ENCODE measurements at places on chromosomes 16 and 17.

GRCh38 chr16:5944971-5945370 lies 847.4 kb upstream of the EEF2KMT start:
- no peak for DNase-seq

DNA sequence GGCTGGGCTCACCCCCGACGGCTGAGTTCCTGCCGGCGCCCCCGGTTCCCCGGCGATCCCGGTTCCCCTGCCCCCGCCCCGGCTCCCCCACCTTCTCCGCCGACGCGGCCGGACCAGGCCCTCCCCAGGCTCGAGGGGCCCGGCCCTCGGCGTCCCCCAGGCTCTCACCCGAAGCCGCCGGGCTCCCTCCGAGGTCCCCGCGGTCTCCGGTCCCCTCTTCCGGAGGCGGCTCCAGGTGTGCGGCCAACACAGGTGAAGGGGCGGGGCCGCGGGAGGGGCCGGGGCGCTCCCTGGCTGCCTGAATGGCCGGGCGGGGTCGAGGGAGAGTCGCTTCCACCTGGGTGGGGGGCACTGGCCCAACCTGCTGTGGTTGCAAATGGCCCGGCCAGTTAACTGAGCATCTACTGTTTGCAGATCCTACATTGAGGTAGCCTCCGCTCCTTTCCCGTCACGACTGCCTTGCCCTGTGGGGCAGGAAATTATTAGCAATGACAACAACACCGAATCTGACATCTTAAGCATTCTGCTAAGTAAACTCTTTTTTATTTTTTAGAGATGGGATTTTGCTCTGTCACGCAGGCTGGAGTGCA lies at the start of gene BICDL2:
Gene BICDL2, minus strand, starts transcription at position 219 of the 590 bp plus-strand sequence. CDS start 1,448 bp downstream, outside the sequence.
- no peak for DNase-seq

DNA sequence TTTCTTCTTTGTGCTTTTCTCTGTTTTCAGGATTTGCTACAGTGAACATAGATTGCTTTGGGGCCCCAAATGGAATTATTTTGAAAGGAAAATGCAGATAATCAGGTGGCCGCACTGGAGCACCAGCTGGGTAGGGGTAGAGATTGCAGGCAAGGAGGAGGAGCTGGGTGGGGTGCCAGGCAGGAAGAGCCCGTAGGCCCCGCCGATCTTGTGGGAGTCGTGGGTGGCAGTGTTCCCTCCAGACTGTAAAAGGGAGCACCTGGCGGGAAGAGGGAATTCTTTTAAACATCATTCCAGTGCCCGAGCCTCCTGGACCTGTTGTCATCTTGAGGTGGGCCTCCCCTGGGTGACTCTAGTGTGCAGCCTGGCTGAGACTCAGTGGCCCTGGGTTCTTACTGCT lies 1.2 kb downstream of the STH start:
- no peak for DNase-seq

DNA sequence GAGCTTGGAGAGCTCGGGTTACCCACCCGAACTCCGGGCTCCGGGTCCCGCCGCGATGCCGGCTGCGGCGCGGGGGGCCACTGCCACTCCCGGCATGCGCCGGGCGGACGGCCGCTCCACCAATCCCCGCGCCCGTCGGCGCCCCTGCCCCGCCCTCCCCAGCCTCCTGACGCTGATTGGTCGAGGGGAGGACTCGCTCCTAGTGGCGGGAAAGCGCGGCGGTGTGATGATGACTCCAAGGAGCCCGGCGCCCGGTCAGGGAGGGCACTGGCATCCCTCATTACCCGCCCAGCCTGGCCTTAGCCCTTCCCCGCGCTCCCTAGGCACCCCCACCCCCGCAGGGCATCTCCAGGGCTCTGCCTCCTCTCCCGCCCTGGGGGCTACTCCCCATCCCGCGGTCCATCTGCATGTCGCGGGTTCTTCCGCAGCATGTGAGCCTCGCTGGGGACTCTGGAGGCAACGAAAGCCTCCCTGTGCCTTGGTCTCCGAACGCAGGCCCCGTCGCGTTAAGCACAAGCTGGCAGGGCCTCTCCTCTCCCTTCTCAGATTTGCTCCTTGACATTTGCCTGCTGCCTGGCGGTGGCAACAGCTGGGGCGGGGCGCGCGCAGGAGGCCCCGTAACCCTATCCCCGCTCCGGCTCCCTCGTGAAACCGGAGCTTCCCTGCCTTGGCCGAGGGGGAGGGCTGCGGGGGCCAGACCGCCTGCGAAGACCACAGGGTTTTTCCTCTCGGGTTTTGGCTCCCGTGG lies 1.7 kb downstream of the ATP2A1 start:
- DNase-seq, result peak; percentile 99

- DNase-seq, result no peak
These were observed 14.9 kb upstream of the B4GALNT2 start for GRCh38 chr17:49117587-49118230.

DNA sequence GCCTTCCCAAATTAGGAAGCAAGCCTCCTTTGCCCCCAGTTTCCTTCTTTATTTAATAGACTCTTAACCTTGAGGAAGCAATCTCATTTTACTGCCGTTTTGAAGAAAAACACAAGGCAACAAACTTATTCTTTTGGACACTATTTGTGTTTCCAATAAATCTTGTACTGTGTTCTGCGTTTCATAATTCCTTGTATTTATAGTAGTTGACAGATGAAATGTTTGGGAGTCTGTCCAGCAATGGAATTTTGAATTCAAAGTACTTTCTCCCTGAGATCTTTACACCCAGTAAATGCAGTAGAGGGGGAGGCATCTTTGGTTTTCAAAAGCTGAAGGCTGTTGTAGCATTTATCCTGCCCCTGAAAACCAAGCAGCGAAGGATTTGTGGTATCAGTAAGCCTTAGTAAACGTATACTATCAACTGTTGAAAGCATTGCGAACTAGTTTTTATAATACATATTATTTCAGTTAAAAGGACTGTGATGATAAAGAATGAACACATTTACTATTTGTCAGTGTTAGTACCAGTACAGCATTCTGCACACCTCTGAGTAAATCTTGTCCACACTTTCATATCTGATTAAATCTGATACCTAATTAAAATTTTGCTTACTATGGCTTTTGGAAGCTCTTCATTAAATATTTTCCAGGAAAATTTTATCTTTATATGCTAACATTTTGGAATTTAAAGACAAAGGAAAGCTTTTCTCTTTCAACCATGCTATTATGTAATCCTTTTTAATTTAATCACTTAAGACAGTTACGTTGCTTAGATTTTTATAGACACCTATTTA lies 83.1 kb downstream of the TNRC6C start:
- peak; percentile 10 for DNase-seq

DNA sequence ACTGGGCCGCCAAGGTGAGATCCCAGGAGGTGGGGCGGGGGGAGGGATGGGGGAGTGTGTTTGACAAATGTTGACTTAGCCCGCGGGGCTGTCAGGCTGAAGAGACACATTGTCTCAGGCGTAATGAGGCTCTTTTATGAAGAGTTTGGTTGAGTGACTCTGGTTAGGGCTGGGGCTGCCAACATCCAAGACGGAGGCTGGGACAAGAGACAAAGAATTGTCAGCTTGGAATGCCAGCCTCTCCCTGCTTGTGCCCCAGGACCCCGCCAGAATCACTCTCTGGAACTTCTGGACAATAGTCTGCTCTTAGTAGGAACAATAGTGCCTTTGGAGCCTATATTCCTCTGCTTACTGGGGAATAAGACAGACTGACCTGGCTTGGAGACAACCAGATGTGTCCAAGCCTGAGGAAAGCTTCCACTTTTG lies 24.0 kb downstream of the PCTP start:
- no peak for DNase-seq
